ENCODE measurements at places on chromosomes 5 and 9.
A peak's percentile ranks its signal among the peaks of the same experiment; 100 is the strongest.

- no peak for DNase-seq
These were observed 96.2 kb downstream of the OSTF1 start for GRCh38 chr9:75184471-75184870.

DNA sequence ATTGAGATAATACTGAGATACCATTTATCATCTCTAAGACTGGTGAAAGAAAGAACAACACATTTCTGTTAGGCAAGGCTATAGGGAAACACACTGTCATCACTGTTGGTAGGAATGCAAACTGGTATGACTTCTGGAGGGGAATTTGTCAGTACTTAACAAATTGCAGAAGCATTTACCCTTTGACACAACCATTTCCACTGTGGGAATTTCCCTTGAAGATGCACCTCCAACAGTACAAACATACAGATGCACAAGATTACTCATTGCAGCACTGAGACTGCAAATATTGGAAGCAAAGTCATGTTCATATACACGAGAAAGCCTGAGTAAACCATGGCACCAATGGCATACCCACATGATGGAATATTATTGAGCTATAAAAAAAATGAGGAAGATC is 17.6 kb downstream of the GM2A start:
- peak; percentile 63 for DNase-seq

DNA sequence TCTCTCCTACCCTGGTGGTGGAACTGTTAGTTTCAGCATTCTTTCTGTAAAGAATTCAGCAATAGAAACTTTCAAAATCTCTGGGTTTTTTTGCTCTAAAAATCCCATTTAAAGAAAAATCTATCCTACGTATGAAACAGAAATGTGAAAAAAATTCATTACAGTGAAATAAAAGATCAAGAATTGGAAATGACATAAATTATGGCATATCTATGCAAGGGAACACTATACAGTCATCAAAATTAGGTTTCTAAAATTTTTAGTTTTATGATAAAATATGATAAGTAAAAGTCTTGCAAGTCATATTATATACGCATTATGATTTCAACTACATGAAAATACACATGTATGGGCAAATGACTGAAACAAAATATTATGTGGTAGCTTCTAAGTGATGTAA is 342.6 kb downstream of the CETN3 start:
- no peak for DNase-seq

DNA sequence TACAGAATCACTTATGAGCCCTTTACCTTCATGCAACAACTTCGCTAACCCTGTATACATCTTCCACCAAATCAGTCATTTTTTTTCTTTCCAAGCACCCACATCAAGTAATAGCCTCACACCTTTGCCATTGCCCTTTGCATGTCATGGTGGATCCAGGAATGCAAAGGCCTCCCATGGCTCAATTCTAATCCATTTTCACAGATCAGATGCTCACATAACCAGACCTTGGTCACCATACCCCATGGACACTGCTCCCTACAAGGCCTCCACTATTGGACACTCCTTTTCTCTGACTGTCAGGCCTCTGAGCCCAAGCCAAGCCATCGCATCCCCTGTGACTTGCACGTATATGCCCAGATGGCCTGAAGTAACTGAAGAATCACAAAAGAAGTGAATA is 179.5 kb downstream of the RASEF start:
- DNase-seq: no peak

DNA sequence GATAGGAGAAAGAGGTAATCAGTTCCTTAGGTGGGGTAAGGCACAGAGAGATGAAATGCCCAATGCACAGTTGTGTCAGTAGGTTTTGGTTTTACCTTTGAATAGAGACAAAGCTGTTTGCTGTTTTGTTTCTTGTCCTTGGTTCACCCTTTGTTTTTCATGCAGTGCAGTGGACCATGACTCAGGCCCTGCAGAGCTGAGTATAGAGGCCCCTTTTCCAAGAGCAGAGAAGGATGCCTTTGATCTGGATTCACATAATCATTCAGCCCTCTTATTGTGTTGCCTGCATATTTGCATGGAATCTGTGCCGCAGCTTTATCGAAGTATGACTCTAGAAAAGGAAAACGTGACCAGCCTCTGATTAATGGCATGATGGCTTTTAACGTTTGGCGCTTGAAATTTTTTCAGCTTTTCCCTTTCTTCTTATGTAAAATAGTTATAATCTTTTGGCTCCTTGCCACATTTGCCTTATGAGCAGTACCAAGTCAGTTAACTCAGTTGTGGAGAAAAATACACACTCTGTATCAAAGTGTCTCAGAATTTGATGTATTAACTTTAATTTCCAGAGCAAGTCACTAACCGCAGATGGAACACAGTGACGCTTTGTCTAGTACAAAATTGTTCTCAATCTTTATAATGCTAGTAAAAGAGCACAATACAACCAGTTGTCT is 197.6 kb downstream of the KDM4C start:
- DNase-seq: no peak

DNA sequence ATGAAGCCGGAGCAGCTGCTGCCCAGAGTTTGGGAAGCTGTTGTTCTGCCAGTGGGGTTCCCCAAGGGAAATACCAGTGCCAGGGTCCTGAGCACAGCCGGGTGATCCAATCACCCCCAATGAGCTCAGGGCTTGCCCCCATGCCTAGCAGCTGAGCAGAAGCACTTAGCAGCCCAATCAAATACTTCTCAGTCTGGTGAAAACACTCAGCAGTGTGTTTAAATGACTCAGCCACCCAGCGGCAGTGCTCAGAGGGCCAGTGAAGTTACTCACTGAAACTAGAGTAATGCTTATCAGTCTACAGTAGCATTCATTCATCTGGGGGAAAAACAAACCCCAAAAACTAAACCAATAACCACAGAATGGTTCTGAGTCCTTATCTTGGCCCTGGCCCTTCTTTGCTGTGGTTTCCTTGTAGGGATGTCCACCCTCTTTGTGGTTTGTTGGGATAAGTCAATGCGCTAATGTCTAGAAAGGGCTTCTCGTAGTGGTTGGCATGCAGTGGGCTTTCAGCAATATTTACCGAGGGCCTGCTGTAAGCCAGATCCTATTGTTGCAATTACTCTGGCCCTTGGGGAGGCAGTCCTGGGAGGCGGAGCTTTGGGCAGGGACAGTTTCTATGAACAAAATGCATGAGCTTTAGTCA is 43.1 kb downstream of the LHX2 start:
- DNase-seq: peak; percentile 92

DNA sequence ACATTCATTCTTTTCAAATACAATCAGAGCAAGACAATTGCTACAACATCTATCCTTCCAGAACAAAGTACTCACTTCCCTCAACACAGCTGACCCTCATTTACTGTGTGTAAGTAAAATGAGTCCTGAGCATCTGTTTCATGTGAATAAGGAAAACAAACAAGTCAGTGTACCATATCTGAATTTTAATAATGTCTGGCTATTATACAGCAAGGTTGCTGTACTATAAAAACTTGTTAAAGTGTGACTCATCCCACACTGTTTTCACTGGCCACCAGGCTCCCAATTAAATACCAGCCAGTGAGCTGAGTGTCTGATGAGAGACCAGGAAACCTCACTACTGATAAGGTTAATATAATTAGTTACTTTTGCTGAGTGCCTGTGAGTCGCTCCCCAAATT is 339.8 kb downstream of the AGTPBP1 start:
- no peak for DNase-seq

DNA sequence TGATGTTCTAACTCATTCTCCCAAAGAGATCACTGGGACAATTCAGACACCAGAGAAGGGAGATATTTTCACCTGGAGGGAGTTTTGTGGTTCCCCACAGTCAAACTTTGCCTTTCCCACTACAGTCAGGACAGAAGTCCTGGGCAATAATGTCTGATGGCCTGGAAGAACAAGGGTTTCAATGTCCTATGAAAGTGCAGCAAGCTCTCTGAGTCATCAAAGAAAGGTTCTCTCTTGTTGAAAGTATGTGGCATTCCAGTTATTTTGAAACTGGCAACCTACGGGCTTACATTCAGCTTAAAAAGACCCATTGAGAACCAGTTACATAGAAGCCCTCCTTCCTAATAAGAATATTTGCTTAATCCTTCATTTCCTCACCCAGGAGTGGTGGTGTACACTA is 103.9 kb downstream of the INSYN2B start:
- DNase-seq: peak; percentile 44

DNA sequence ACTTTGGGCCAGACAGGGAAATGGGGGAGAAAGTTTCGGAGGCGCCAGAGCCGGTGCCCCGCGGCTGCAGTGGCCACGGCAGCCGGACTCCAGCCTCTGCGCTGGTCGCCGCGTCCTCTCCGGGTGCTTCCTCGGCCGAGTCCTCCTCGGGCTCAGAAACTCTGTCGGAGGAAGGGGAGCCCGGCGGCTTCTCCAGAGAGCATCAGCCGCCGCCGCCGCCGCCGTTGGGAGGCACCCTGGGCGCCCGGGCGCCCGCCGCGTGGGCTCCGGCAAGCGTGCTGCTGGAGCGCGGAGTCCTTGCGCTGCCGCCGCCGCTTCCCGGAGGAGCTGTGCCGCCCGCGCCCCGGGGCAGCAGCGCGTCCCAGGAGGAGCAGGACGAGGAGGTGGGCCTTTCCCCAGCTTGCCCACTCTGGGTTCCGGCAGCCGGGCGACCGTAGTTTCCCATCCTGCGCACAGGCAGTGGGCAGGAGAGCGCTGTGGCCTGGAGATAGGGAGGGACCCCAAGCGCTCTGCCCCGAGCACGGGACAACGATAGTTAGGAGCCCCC is 516 bp downstream of the MAST4 start:
- DNase-seq: no peak

GRCh38 chr5:80230269-80230992 is 25.4 kb downstream of the SERINC5 start:
- DNase-seq: no peak

DNA sequence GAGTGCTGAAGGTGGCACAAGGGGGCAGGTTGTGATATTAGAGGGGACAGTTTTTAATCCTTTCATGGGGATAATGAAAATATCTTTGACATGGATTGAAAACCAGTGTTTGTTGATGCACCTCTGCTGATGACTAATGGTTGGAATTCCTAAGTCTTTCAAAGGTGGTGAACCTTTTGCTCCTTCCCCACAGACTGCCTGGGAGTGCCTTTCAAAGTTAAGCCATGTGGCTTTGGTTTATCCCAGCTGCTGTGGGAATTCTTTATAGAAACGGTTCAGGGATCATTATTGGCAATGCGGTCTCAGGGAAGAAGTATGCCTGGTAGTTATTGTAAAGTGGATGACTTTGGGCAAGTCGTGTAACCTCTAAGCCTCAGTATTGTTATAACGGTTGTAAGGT is 45.7 kb downstream of the PIP5K1B start:
- no peak for DNase-seq

DNA sequence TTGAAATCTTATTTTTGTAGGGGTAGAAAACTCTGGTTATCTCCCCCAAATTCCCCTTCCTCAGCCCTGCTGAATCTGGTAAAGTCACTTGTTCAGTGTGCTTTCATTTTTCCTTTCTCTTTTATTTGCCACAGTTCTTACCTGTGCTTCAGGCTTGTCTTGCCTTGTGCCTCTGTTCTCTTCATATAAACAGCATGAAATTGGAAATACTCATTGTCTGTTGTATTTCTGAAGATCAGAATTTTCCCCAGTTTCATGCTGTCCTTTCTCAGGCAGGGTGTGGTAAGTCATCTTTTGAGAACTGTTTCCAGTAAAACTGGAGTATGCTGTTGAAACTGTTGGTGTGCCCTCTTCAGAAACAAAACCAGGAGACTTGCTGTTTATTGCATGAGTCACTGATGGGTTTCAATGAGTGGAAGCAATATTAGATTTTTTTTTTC is 7.0 kb downstream of the PAM start:
- DNase-seq: peak; percentile 19

GRCh38 chr9:5435912-5436311 is 1.8 kb downstream of the PLGRKT start:
- no peak for DNase-seq

DNA sequence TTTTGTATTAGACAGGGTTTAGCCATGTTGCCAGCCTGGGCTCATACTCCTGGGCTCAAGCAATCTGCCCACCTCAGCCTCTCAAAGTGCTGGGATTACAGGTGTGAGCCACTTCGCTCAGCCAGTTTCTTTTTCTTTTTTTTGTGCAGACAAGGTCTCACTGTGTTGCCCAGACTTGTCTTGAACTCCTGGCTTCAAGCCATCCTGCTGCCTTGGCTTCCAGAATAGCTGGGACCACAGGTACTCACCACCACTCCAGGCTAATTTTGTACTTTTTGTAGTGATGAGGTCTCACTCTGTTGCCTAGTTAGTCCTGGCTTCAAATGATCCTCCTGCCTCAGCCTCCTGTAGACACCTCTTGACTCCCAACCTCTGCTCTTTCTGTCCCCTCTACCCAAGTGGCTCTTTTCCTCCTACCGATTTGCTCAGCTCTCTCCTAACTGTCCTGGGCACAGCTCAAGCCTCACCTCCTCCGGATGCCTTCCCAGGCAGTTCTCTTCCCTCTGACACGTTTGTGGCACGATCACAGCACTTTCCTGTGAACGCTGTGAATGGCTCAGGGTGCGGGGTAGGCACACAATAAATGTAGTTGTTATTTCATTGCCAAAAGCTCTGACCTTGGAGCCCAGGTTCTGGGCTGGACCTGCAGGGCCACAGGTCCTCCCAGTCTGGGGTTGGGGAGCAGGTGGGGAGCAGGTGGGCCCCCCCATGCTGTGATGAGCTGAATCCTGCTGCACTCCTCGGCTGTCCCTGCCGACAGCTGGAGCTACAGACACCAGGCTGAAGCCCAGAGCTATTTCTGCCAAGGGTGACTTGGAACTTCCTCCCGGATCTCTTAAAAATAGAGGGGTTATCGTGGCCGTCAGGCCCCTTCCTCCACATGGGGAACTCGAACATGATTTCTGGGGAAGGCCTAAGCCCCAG is 23.9 kb downstream of the GFI1B start:
- no peak for DNase-seq

- DNase-seq: no peak
These were observed 130.9 kb upstream of the RASA1 start for GRCh38 chr5:87136733-87137132.

DNA sequence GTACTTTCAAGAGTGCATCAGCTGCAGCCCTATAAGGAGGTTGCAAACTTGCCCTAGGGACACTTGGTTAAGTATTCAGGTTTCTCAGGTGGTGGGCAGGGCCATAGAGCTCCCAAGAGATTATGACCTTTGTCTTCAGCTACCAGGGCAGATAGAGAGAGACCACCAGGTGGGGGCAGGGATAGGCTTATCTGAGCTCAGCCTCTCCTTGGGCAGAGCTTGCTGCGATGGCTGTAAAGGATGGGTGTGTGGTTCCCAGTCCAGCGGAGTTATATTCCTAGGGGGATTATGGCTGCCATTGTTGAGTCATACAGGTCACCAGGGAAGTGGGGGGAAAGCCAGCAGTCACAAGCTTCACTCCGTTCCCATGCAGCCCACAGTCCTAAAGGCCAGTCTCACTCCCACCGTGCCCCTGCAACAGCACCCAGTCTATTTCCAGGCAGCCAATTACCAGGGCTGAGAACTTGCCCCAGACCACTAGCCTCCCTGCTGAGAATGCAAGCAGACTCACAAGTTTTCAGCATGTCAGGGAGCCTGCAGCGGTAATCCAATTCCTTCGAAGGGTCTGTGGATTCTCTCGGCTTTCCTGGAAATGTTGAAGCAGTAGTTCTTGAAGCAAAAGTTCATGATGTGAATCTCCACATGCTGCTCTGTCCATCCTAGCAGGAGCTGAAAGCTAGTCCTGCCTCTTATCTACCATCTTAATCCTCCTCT is 151.5 kb downstream of the SLC12A2 start:
- DNase-seq: no peak

All from non-pigmented ciliary epithelial cell (primary cell).